ENCODE measurements at places on chromosomes 1 and 21.

- no peak for DNase-seq
Observed at GRCh38 chr1:53654216-53655210, 84.5 kb downstream of the GLIS1 start.

- no peak for DNase-seq
Observed at GRCh38 chr1:115764541-115764940, 4.0 kb downstream of the CASQ2 start.

GRCh38 chr1:225863167-225863566 is 19.0 kb downstream of the TMEM63A start:
- DNase-seq, result no peak

GRCh38 chr1:18217398-18218043 is 109.9 kb downstream of the IGSF21 start:
- DNase-seq, result no peak

DNA sequence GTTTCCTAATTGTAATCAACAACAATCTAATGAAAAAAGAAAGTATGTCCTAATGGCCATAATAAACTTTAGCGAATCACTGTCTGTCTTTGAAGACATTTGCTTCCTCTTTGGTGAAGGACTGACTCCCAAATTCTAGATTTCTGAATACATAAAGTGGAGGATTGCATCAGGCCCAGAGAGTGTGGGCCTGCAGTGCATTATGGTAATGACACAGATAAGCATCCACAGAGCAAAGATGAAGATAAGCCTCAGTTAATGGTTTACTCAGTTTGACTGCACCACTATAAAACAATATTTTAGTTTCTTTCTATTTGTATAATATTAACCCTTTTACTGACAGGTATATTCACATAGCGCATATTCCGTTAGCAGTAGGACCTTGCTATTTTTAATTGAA is 365.5 kb downstream of the KCTD3 start:
- no peak for DNase-seq

GRCh38 chr1:70361727-70362398 is 7.3 kb upstream of the ANKRD13C start:
- no peak for DNase-seq

DNA sequence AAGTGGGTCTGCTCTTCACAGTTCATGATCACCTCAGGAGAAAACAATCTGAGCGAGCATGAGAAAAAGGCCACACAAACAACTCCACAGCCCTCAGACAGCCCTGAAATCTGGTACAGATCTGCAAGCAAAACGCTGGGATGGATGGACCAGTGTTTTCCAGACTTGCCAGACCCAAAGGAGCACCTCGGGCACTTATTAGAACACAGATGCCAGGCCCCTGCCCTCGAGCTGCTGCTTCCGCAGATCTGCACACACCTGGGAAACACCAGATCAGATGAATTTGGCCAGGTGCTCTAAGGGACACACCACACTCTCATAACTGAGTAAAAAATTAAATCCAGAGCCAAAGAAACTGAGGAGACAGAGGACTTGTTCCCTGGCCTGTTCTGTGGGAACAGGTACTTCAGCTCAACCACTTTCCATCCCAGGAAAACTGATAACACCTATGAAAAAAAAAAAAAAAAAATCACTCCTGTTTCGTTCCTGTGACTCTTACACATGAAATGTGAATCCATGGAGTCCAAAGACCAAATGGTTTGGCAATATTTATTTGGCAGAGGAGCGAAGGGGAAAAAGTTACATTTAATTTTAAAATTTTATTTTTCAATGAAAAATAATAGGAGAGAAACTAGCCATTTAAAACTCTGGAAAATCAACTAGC is 202.9 kb upstream of the ESRRG start:
- no peak for DNase-seq

DNA sequence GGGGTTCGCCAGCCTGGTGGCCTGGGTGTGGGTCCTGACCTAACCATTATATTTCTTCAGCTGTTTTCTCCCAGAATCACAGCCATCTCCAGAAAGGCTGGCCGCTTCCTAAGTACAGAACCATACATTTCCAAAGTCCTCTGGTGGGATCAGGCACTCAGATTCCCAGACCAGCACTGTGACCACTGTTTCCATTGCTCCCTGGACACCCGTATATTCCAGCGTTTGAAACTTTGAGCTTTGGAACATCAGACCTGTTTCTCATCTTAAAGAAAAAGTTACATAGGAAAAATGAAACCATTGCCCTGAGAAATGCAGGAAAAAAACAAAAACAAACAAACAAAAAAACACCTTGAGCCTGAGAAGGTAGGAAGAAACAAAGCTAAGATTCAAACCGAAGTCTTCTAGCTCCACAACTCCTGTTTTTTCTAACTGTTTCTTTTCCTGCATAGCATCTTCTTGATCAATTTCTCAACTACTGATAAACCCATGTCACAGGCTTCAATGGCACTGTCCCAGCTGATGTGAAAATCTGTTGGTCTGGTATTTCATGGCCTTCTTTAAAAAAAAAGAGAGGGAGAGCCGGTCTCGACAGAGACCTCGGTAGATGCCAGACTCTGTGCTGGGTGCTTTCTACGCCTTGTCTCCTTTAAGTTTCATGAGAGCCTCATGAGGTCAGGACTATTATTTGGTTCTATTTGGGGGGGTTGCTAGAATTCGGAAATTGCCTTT is 221.3 kb downstream of the TOMM20 start:
- DNase-seq, result no peak

DNA sequence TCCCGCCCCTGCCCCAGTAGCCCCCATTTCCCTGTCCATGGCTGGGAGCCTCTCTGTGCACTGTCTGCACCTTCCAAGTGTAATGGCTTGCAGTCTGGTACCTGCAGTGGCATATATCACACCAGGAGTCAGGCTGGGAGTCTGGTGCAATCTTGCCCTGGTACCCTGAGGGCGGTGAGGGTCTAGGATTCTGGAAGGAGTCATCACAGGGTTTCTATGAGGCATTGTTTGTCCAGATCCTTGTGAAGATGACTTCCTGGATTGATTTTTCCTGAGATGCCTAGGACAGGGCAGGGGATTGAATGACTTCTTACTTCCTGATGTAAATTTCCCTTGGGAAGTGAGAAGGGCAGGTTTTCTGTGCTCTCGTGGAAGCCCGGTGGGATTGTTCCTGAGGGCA is 5.9 kb upstream of the PKP1 start:
- no peak for DNase-seq

DNA sequence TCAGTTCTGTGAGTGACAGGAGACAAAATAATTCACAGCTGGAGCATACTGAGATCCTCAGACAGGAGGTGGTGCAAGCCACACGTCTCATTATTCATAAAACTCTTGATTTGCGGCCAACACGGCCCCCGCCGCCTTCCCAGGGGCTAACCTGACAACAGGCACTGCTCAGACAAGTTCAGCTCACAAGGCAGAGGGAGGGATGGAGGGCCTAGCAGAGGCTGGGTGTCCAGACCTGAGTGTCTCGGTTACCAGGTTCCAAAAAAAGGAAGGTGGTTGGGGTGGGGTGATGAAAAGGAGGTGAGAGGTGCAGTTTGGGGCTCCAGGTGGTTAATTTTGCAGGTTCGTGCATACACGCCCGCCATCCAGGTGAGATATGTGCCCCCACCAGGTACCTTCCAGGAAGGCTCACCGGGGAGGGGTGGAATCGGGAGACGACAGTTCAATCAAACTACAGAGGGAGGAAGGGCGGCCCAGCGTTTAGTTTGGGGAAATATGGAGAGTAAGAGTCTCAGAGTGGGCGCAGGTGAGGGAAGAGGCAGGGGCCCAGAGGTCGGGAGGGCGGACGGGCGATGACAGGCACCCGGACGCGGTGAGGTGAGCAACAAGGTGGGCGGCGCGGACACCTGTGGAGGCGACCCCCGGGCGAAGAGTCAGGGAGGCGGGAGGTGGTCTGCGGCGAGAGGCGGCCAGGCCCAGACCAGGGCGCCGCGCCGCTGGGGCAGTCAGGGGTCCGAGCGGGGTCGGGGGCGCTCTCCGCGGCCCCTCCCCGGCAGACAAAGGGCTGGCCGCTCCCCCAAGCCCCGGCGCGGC is 629 bp downstream of the CTNNBIP1 start:
- DNase-seq, result no peak

DNA sequence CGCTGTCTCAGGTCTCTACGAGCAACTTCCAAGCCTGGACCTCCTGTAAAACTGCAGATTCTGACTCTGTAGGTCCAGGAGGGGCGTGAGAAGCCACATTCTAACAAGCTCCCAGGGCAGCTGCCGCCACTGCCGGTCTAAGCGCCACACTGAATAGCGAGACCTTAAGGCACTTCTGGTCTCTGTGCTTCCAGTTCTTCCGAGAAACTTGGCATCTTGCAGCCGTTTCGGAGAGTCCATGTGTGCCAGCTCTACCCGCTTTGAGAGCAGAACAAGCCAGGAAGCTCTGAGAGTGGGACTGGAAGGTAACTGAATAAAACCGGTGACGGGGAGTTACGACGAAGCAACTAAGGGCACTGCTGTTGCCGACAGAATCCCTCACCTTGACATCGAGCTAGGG is 12.5 kb downstream of the AGT start:
- no peak for DNase-seq

DNA sequence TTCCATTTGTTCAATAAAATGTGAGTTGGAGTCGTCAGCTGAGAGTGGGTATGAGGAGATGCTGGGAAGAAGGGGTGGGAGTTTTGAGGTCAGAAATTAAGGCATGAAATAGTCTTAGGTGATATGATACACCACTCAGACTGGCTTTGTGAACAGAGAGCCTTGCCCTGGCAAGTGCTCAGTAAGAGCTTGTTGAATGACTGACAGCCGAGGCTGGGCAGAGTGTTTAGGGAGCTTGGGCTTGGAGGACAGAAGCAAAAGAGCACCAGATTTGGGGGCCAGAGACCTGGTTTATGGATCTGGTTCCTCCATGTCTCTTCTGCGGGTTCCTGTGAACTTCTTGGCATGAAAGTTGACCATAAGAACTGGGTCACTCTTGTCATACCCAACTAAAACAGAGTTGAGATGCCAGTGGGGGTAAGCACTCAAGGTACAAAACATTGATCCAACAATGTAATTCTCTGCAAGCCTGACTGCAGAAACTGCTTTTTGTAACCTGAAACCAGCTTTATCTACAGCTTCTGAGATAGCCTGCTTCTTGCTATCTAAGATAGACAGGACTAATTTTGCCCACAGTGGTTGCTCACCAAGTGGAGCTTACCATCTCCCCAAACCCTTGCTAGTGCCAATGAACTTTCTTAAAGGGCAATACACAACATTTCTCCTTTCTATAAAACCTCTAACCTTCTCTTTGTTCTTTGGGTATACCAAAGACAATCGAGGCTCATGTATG is 126.4 kb downstream of the TENT5C start:
- no peak for DNase-seq

GRCh38 chr1:213982672-213983492 is 4.9 kb upstream of the PROX1 start:
- DNase-seq, result no peak

- DNase-seq, result no peak
Observed at GRCh38 chr1:203162403-203162802, 13.2 kb downstream of the MYBPH start.

DNA sequence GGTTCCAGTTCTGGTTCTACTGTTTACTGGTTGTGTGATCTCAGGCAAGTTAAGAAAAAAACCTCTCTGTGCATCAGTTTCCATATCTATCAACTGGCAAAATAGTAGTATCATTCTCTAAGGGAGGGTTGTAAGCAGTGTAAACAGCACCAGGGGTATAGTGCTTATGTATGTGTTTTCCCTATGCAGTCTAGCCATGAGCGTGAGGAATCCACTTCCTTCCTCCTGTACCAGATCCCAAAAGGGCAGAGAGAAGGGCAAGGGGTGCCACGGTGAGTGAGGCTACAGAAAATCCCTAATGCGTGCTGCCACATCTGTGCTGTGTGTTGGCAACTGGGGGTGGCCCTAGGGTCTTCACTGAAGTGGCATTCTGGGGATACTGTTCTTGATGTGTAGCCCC is 18.4 kb upstream of the RNF19B start:
- no peak for DNase-seq

DNA sequence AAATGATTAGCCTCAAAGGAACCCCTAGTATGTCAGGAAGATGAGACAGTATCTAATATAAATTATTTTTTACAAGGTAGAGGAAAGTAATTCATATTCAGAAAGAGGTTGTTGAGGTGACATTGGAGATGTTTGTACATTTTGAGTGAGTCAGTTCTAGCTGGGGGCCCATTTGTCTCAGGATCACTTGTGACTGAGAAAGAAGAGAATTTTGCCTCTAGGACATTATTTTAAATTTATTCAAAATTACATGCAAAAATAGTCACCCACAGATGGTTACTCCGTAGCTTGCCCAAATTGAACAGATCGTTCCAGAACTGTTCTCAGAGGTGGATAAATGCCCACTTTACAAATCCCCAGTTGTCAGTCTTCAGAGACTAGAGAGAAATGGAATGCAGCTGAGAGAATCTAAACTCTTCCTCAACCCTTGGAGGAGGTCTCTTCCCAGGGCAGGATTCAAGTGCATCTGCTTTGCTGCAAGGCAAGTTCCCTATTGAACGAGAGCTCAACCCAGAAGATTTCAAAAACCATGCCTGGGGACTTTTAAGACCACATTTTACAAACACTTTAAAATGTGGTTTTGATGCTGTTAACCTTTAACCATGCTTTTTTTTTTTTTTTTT is 987.8 kb upstream of the ADAMTS5 start:
- DNase-seq, result no peak

DNA sequence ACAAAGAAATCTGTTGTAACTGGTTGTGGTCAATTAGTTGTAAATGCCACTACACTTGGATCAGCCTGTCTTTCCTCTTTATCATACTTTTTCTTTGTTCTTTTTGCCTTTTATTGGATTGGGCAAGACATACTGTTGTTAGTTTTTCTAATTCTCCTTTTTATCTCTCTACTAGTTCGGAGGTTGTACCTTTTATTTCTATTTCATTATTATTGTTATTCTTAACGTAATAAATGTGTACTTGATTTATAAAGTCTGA is 59.2 kb downstream of the IVNS1ABP start:
- DNase-seq, result no peak

DNA sequence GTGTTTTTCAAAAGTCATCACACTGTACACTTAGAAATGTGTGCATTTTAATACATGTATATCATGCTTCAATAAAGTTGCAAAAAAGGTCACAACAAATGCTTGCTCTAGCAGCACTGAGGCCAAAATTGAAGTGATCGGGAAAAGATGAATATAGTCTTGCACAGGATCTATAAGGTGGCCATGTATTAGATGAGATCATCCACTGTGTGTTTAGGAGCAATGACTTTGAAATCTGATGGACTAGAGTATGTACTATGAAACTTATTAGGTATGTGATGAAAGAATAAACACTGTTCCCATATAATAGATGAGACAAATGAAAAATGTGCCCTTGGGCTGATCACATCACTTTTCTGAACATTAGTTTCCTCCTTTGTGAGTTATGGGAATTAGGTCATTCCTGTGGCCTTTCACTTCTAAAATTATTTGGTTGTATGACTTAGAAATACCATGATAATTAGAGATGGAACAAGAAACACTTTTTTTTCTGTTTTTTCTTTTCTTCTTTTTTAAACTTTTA is 984.6 kb downstream of the ADGRL2 start:
- no peak for DNase-seq

GRCh38 chr1:97202481-97203380 is 481.1 kb downstream of the PTBP2 start:
- DNase-seq, result no peak

GRCh38 chr1:223755992-223756775 is 43.8 kb downstream of the CAPN2 start:
- DNase-seq, result no peak

Measured in stimulated activated CD8-positive, alpha-beta memory T cell treated with anti-CD3 and anti-CD28 coated beads, Interleukin-12 subunit alpha, Interleukin-12 subunit beta, amount 100 ng/mL, for 1 hour (primary cell).